ENCODE measurements at places on chromosomes 2 and 18.

DNA sequence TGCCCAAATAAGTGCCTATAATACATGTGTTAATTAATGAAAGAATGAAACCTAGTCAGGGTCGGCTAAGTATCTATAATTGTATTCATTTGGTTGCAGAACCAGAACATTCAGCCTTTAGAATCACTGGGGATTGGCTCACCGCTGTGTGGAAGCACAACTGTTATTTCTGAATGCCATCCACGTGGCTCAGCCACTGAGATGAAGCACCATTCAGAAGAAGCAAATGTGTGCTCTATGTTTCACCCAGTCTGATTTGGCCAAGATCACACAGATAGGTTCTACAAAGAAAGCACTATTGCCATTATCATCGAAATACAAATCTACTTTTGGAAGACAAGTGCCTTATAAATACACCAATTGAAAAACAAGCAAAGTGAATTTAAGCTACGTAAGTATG lies 30.6 kb upstream of the SPOPL start:
- DNase-seq: no peak

DNA sequence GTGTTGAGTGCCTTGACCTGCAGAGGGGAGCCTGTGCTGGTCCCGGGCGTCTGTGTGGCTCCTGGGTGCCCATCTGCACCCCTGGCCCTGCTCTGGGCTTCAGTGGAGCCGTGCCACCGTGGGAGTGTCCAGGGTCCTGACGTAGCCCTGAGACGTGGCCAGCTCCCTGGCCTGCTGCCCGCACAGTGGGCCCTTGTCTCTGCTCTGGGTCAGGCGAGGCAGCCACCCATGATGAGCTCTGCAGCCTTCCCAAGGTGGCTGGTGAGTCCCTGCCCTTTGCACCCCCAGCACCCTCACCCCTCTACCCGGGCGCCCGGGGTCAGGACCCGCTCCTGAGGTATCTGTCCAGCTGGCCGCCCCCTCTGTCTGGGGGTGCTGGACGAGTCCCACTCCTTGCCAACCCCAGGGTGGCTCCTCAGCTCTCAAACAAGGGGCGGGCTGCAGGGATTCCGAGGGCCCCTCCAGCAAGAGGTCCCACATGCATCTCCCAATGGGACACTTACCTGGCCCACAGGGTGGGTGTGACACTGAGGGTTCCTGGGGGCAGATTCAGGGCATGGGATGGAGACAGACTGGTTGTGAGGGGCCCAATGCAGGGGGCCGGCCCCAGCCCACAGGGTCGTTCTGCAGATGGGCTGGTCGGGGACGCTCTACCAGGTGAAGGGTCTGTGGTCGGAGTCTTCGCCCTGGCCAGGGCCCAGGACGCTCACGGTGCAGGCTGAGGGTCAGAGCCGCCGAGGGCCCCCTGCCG lies 2.4 kb downstream of the NEU4 start:
- DNase-seq: no peak

DNA sequence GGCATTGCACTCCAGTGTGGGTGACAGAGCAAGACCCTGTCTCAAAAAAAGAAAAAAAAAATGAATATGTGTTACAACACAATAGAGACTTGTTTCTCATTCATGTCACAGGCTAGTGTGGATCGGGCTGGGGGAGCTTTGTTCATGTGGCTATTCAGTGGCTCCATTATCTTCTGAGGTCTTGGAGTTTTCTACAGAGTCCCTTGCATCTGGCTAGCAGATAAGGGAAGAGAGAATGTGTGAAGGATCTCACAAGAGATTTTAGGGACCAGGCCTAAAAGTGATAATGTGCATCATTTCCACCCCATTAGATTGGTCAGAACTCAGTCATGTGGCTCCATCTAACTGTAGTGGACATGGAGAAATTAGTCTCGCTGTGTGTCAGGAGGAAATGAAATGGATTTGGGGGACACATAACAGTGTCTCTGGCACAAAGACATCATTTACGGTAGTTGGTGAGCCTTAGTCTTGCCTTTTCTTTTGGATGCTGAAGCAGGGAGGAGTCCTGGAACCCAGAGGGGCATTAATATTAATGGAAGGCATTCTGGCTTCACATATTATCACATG lies 32.4 kb upstream of the CASP10 start:
- DNase-seq: no peak

DNA sequence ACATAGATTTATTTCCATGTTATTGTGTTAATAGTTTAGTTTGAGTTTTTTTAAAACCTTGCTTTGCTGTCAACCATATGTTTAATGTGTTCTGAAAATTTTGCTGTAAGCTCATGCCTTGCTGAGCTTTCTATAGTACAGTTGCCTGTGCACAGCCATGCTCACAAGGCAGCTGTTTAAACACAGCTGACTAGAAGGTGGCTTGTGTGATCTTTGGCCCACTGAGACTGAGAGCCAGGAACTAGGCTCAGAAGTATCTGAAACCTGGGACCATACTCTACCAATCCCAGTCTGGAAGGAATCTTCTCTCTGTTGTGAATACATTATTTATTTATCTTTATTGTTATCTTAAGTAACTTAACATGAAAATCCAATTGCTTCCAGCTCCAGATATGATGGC lies 350.5 kb downstream of the KIAA1328 start:
- no peak for DNase-seq

DNA sequence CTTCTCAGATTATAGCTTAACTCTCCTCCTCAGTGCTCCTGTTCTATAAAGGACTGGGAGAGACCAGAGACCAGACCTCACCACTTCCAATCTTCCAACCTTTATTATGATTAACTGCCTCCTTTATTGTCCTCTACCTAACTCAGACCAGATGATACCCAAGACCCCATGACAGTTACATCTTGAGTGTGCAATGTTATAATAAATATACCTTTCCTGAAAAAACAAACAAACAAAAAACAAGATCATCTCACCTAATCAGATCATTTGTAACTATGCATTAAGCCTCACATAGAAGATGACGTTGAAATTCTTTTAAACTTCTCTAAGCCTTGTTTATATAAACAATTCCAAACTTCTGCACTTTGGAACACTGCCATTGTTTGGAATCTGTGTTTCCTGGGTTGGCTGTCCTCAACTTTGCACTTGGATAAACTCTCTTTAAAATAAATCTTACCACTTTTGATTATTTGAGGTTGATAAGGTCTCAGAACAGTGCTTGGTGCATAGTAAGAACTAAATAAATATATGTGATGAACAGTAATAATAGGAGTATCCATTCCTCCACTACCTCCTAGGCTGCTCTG lies 342.7 kb downstream of the TDRD15 start:
- peak; percentile 20 for DNase-seq

DNA sequence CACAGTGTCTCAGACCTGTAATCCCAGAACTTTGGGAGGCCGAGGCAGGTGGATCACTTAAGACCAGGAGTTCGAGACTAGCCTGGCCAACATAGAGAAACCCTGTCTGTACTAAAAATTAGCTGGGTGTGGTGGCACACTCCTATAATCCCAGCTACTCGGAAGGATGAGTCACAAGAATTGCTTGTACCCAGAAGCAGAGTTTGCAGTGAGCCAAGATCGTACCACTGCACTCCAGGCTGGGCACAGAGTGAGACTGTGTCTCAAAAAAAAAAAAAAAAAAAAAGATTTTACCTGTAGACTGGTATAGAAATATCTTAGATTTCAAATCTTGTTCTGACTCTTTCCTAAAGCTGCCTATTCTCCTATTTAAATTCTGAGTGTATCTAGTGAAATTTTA lies 7.2 kb upstream of the KLHL29 start:
- DNase-seq: no peak
